ENCODE measurements at places on chromosomes 2 and 18.

DNA sequence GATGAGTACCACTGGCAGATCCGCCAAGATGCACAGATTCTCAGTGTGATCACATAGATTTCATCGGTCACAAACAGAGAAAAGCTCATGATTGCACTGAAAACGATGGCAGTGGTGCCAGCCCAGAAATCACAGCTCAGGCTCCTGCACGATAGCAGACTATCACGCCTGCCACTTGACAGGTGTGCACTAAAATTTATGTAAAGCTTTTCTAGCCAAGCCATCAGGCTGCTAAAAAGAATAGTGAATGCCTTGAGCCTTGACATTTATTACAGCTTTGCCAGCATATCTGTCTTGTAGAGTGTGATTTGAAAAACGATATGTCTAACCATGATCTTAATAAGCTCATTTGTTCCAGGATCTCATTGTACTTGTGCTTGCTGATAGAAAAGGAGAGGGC is 409.5 kb upstream of the CWC22 start:
- no peak for DNase-seq

DNA sequence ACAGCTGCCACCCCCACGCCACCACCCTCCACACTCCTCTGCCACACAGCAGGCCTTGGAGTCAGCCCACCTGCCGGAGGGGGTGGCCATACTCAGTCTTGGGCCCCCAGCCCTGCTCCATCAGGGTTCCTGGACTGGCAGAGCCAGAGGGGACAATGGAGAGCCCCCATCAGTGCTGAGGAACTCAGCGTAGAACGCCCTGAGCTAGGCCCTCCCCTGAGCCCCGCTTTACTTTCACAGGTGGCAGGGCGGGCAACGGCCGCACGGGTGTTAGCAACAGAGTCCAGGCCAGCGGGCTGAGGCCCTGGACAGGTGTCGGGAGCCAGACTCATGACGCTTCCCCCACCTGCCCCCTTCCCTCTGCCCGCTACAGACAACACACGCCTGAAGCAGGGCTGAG is 47.1 kb downstream of the FOSL2 start:
- DNase-seq: peak; percentile 21

DNA sequence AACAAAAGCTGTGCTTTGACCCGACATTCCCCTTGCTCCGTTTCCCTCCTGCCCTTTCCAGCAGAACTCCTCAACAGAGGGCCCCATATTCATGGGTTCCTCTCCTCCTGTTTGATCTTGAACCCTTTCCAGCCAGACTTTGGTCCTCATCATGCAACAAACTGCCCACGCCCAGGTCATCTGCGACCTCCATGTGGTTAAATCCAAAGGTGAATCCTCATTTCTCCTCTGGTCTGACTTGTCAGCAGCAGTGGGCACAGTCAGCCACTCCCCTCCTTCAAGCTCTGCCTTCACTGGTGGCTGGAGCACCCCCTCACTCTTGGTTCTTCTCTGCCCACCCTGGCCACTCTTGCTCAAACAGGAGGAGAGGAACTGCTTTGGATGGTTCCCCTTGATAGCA is 2.7 kb downstream of the HS1BP3 start:
- DNase-seq: no peak

DNA sequence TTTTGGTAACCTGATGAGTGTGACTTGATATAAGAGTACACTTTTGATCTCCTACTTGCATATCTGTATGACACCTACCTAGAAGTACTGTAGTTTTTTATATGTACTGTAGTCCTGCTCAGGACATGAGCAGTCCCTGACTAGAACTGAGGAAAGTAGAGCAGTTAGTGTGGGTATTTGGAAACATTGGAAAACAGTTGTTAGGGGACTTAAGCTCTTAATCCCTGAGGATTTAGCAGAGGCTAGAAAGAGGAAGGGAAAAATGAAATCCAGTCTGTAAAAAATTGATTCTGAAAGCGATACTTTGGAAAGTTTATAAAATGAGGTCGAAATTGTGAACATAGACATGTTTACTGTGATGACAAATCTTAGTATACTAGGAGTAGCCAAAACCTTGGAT is 125.6 kb downstream of the NCOA1 start:
- DNase-seq: peak; percentile 80

GRCh38 chr18:51234117-51235008 is 36.9 kb upstream of the MEX3C start:
- no peak for DNase-seq

DNA sequence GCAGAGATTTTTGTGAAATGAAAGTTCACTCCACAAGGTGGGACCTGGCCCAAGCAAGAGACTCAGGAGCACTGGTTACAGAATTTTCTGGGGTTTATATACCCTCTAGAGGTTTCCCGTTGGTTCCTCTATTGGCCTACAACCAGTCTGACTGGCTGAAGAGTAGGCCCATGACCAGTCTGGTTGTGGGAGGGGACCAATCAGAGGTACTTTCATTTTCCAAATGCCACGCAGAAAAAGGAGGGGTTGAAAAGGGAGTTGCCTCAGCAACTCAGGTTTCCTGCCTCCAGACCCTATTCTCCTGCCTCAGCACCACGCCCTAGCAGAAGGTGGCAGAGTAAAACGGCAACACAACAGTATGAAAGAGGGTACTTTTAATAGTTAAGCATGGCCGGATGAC is 98.4 kb downstream of the COLEC12 start:
- no peak for DNase-seq

GRCh38 chr2:64394153-64394552 is 59.8 kb upstream of the LGALSL start:
- no peak for DNase-seq

- DNase-seq: no peak
These were observed 76.4 kb upstream of the BCL11A start for GRCh38 chr2:60629801-60630385.

DNA sequence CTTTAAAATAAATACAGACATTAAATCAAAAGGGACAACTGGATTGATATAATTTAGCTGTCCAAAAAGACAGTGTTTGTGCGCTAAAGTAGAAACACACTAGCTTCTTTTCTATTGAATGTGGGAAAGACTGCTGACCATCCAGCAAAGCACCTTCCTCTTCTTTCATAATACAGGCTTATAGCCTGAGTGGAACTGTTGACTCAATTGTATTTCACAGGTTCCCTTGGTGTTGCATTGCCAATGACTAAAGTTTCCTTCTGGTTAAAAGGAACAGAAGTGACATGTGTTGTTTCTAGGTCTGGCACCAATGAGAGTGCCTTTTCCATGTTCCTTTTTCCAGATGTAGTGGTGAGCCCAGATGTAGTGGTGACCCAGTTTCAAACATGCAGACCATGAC is 412.3 kb downstream of the RNF144A start:
- no peak for DNase-seq

- DNase-seq: peak; percentile 99
These were observed at the start of gene TRIP12 for GRCh38 chr2:229921892-229922448. TRIP12 (minus strand) TSS chr2:229922009; CDS start chr2:229880079, 41,930 bp downstream.

DNA sequence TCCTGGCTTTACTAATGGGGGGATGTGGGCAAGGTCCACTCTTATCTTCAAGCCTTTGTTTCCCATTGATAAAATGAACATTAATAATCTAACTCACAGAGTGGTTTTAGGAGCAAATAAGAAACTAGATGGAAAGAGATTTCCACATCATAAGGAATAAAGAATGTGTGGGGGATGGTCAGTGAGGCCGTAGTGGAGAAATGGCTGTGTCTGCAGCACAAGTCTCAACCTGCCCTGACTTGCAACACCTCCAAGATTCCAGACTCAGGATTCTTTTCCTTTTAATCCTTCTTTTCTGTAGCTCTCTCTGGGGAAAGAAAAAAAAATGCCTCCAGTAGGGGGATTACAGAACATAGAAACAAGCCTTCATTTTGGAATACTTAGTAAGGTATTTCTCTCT is 124.2 kb upstream of the MEX3C start:
- no peak for DNase-seq

DNA sequence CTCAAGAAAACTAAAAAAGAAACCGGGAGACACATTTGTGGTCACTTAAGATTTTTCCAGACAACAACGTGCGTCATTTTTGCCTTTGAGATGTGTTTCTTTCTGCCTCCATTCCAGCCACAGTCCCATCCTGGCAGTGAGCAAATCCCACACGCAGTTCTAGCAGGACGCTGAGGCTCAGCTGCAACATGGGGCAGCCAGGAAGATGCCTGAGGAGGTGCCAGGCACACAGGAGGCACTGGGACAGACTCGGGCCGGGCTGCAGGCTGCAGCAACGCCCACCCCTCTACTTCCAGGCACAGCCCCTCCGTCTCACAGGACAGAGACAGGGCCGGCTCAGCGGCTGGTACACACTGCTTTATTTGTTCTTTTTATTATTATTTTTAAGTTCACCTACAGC is 13.1 kb downstream of the KLF11 start:
- DNase-seq: no peak

DNA sequence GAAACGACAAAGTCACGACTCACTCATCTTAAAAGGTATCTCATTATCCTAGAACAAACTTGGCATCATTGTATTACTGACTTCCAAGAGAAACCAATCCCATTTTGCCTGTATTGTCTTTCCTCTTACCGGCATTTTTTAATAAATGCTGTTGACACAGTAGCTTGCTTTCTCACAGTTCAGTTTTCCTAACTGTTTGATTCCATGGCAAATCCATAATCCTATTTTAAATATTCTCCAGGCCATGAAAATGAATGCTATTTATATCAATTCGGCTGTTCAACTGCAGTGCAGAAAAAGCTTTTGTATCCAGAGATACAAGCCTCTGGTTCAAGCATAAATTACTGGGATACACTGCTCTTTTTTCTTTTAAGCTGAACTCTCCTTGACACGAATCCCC is 1241.9 kb downstream of the DPP10 start:
- peak; percentile 21 for DNase-seq

DNA sequence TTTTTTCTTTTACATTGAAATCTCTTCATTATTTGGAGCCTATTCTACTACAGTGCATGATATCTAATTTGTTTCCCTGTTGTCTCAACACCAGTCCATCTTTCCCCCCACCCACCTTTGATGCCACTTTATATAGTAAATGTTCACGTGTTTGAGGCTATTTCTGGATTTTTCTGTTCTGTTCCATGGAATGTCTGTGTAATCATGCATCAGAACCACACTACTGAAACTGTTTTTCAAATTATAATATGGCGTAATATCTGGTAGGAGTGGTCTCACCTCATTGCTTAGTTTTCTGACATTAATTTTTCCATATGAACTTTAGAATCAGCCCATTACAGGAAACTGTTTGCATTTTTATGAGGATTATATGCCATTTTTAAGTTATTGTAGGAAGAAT is 19.1 kb upstream of the NARS1 start:
- DNase-seq: no peak

DNA sequence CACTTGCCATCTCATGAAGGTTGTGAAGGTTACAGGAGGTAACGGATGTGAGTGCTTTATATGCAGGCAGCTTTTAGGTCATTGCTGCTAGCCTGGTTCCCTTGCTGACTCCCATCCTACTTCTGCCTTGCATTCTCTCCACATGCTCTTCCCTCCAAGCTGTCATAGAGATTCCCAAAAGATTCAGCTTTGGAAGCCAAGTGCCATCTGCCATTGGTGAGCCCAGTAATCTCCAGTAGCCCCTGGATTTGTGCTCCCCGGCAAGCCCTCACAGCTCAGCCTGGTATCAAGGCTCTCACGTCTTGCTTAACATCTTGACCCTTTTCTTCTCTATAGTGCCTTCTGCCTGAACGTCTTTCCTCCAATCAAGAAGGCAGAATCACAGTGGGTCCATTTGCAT is 61.6 kb downstream of the MYT1L start:
- DNase-seq: no peak

DNA sequence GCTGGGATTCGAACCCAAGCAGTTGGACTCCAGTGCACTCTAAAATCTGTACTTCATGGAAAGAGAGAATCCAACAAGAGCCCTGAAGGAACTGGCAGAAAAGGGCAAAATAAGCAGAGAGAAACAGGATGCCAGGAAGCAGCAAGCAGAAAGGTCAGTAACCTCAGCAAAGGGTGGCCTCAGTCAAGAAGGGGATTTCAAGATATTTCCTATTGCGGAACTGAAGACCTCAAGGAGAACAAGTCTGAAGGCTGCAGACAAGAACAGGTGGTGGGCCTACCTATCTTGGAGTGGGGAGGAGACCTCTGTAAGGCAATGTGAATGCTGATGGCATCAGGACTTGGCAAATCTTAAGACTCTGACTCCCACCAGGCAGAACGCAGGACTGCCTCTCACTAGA is 20.1 kb upstream of the MREG start:
- no peak for DNase-seq

- no peak for DNase-seq
These were observed 64.1 kb upstream of the RAB6C start for GRCh38 chr2:129915303-129915840.

- DNase-seq: no peak
These were observed 263.4 kb downstream of the PTPRM start for GRCh38 chr18:7830468-7830867.

DNA sequence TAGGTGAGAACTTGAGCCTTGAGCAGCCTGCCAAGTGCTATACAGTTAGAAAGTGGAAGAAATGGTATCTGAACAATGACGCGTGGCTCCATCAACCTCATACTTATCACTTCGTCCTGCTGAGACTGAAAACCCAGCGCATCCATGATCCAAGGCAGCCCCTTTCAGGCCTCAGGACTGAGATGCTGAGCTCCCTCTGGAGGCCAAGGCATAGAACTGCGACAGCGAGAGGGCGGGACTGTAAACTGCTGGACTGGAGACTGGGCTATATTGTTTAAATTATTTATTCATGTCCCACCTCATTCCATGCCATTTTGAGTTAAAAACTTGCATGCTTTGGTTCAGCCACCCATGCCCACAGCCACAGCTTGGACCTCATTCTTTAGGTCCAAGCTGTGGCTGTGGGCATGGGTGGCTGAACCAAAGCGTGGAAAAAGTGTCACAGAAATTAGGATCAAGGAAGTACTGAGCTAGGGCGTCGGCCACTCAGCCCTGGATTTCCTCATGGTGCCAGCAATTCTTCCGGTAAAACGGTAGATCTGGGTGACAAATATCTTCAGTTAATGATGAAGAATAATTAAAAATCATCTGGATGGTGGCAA is 195.5 kb downstream of the L3MBTL4 start:
- peak; percentile 43 for DNase-seq

DNA sequence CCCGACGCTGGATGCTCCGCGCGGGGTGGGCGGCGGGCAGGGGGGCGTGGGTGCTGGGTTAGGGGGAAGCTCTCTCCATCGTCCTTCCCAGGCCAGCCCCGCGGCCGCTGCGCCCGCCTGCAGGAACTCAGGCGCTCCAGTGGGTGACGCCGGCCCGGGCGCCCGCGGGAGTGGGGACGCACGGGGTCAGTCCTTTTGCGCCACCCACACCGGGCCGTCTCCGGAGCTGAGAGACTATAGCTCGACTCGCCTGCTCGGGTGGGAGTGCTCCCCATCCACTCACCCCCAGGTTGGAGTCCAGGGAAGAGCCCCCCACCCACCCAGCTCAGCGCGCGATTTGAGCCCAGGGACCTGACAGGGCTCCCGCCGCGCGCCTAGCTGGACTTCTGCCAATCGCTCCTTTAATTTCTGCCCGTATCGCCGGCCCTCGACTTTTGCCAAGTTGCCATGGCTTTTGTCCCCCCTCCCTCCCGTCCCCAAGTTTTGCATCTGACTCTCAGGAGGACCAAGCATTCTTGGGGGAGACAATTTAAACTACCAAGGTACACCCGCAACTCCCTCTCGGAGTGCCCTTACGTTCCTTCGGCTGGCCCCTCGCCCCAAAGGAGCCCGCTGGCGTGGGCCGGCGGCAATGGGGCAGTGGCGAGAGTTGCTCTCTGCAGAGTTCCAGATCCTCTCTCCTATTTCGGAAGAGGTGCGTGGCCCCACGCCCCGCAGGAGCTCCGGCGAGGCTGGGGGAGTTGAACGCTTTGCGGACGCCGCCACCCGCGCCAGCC is 205.8 kb upstream of the SMAD2 start:
- DNase-seq: peak; percentile 41
